AG09319 (cell line): ENCODE measurements at places on chromosomes 7 and 10.

DNA sequence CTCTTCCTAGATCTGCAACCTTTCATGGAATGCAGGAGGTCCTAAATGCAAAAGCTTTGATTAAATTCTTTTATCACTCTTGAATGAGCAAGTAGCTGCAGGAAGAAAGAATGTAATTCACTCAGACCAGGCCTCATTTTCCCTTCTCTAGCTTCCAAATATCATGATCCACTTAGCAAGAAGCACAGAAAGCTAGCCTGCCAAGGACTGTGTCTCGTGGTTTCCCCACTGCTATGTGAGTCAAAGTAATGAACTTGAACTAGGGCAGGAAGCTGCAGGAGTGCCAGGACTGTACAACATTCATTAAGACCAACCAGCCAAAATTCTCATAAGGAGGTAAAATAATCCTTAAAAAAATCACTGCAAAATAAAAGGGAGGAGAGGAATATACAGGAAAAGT, 379.2 kb downstream of the CALN1 start:
- no peak for DNase-seq

DNA sequence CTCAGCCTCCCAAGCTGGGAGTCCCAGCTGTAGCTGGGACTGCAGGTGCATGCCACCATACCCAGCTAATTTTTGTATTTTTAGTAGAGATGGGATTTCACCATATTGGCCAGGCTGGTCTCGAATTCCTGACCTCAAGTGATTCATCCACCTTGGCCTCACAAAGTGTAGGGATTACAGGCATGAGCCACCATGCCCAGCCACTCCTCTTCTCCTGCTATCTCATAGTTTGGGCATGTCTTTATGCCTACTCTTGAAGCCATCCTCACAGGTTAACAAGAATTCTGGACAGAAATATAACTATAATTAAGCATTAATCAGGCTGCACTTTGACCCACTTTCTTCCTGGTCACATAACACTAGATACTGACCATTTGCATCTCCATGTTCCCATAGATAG, 28.6 kb upstream of the C10orf67 start:
- no peak for DNase-seq

GRCh38 chr10:103761075-103761920, 94.1 kb downstream of the SH3PXD2A start:
- no peak for DNase-seq

- DNase-seq: no peak
These were observed 162.8 kb upstream of the KCND2 start for GRCh38 chr7:120110169-120110568.

DNA sequence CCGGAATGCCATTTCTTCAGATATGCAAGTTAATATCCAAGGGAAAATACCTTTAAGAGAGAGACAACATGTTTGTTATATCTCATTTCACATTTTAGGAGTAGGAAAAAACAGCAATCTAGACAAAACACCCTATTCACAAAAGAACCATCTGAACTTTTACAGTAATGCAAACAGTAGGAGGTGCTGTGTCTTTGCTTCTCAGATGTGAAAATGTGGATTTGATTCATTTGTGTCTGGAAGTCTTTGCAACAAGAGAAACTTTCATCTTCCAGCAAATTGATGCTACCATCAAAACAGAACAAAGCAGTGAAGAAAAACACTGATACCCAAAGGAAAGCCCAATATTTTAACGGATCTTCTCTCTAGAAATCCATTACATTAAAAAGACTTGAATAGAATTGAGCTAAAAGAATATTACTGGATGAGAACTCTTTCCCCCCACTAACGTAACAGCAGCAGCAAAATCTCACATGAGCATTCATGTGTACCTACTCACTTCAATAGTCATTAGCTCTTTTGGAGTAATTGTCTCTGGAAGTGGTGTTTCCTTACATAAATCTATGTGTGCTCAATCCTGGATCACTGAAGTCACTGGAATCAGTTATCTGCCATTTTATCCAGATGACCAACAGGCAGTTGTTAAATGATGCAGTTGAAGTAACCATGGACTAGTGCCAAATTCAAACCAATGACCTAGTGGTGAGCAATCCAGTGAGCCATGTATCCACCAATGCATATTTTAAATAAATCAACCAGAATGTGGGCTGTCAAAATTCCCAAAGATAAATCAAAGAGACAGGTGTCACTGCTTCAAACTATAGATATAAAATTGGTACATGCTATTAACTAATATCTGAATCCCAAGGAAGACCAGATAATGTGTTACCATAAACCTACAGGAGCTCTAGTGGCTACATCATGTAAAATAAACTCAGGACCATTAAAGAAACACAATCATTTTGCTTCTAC, 1.8 kb downstream of the SEMA3C start:
- DNase-seq: no peak

DNA sequence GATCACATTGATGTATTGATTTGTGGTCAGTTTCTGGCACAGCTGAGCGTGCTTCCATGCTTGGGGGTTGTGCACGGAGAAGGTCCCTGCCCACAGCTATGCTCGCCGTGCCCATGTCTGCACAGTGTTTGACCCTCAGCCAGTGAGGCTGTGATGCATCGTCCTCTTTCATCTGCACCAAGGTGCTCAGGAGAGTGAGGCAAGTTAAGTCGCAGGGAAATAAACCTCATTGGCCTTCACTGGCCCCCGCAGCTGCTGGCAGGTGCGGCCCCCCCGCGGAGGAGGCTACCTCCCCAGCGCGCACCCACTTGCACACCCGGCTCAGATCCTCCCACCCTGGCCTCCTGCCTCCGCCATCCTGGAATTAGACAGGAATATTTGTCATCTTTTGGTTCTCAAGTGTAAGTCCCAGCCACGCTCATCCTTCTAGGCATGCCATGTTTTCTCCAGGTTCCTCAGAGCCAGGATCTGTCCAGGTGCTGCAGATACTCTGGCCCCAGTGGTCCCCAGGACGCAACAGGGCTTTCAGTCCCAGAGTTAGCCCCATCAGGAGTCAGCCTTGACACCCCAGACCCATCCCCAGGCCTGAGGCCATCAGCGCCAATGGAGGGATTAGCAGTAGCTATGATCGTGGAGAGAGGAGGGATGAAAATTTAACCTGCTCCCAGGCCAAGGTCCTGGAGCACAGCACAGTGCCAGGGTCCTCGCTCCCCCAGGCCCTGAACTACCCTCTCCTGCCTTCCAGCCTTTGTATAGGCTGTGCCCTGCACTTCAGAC, 93.7 kb downstream of the OAT start:
- DNase-seq: no peak

DNA sequence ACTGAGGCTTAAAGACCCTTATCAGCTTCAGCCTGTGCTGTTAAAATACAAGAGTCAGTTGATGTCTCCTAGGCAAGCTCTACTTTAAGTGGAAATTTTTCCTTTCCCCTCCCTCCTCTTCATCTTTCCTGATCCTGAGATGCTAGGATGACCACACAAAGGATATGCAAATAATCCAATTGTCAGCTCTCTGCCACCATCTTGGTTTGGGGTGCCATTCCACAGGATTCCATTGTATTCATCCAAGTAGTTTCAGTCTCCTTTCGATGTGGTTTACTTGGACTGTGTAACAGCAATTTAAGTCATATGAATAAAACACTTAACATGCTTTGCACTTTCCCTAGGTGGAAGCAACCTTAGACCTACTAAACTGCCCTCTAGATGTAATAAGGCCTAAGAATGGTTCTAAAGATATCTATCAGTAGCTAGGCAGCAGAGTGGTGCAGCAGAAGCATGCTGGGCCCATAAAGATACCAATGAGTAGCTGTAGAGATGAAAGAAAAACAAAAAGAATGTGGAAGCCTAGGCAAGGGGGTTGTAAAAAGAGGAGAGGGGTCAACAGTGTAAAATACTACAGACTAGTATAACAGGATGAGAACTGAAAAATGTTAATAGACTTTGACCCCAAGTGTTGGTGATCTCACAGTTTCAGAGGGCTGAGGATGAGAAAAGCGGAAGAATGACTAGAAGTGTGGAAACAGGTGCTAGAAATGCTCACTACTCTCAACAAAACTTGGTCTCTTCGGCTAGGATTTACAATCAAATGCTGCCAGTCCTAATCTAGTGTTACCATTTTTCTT, 2.4 kb upstream of the CFAP69 start:
- no peak for DNase-seq

- no peak for DNase-seq
These were observed 2.4 kb downstream of the UROS start for GRCh38 chr10:125820701-125821100.

- no peak for DNase-seq
These were observed 44.6 kb downstream of the COL28A1 start for GRCh38 chr7:7491044-7491443.

DNA sequence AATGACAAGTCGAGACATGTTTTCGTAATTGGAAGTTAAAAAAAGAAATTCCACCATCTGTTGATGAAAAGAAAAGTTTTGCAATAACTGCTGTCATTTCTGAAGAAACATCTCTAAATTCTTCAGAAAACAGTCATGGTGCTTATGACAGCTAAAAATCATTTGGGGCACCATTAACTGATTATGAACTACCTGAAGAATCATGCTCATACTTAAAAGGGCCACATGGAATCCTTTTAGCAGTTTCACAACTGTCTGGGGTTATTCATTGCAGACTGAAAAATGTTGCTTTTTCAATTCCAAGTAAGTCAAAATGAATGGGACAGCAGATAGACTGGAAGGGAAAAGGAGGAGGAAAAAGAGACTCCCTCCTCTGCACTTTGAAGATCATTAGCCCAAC, 134.2 kb downstream of the CHN2 start:
- DNase-seq: no peak

DNA sequence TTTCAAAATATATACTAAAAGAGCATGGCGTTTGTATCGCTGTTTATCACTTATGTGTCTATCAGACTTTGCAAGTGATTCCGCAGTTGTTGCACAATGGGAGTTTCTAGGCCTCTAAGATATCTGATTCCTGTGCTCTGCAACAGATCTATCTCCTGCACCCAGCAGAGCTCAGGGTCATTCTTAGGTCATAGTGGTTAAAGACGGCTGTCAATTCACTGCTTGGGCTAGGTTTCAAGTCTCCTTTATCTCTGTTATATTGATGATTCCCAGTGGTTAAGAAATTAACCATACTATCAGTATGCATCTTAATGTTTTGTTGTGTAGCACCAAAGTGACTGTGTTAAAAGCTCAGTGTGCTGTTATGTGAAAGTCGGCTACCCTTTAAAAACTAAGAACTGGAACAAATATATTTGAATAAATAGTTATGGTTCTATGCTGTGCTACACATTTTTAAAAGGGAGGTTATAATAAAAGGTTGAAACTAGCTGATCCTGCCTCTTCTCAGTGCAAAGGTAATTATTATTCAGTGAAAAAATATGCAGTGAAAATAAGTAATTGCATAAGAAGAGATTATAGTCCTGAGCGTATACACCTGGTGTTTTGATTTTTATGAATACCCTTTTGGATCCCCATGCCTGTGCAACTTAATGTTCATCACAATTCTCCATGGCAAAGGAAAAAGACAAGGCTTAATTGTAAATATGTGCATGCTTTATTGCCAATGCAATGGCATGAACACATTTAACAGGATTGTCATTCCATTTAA, 24.0 kb downstream of the HOXA1 start:
- DNase-seq: no peak

DNA sequence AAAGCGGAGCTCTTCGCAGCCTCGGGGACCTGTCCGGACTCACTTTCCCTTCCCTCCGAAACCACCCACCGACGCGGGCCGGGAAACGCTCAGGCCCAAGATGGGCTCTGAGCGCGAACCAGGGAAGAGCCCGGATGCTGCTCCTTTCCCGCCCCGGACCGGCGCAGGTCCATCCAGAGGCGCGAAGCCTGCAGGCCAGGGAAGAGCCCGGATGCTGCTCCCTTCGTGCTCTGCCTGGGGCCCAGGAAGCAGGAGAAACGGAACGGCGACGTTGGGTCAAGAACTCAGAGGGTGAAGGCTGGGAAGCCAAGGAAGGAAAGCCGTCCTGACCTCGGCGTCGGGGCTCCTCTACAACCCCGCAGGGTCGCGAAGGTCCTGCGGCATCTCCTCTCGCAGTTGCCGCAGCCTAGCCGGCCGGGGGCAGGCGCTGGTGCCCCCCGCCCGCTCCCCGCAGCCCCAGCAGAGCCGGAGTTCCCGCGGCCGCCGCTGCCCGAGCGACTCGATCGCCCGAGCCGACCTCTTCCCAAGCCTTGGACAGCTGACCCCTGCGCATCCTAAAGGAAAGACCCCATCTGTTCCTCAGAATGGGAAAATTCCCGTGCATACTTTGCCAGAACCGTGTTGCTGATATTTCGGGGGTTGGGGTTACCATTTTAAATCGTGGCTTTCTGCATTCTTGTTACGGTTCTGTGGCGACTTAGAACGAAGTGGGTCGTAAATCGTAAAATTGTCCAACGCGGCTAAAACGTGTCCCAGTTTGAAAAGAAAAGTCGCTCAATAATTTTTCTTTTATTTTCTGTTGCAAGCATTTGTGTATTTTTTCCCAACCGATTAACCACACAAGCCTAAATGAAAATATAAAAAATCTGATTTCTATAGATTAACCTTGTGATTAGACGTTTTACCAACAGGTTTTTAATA, 7.5 kb downstream of the HOXA1 start:
- no peak for DNase-seq

- DNase-seq: peak; percentile 62
These were observed 8.4 kb downstream of the OSBPL3 start for GRCh38 chr7:24971333-24972165.

DNA sequence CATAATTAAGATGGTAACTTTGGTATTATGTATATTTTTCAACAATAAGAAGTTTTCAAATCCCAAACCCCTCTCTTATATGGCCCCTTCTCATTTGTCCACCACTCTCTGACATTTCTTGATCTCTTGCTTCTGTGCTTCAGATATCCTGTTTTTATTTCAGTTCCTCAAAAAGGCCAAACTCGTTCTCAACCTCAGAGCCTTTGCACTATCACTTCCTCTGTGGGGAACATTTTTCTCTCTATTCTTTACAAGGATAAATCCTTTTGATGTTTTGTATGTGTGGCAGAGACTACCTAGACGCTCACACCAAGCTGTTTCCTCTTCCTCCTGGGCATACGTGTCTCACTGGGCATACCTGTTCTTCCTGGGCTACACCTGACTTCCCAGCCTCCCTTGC, 54.2 kb upstream of the FRMD4A start:
- DNase-seq: no peak

DNA sequence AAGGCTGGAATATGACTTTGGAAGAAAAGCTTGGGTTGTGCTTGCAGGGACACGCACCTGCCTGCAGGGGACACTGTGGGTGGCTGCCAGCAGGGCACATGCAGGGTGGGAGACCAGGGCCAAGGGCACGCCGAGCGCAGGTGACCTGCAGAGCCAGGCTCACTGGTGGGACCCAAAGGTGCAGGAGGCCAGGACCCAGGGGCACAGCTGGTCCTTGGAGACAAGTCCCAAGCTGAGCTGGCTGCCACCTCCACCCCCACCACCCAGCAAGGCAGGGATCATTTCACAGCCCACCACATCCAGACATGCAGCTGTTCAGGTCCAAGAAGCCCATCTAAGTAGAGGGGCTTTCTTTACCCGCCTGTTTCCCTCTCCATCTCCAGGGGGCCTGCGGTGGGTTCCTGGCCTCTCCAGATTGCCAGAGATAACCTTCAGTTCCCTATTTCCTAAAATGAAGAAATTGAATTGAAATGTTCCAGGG, 13.8 kb upstream of the CLIP2 start:
- no peak for DNase-seq

- DNase-seq: no peak
These were observed 110.7 kb upstream of the MTPN start for GRCh38 chr7:136087881-136088280.

GRCh38 chr10:48759113-48759901, 74.6 kb downstream of the WDFY4 start:
- DNase-seq: no peak
